Activated CD4-positive, alpha-beta memory T cell treated with anti-CD3 and anti-CD28 coated beads, Interleukin-2, amount 10 ng/mL, durations not matched to agents 7 days and 5 days (primary cell): ENCODE measurements at places on chromosomes 4 and X. TPM values are rescaled to one million over a fixed set of nuclear protein-coding genes. Genes with fewer than 3 reads are reported as not detected.

The N4BP2 gene
- total RNA-seq = 22.5 TPM

The SLC10A6 gene
- total RNA-seq = not detected

- no peak for DNase-seq
Observed at GRCh38 chr4:148434075-148434773, 8.0 kb downstream of the NR3C2 start.

DNA sequence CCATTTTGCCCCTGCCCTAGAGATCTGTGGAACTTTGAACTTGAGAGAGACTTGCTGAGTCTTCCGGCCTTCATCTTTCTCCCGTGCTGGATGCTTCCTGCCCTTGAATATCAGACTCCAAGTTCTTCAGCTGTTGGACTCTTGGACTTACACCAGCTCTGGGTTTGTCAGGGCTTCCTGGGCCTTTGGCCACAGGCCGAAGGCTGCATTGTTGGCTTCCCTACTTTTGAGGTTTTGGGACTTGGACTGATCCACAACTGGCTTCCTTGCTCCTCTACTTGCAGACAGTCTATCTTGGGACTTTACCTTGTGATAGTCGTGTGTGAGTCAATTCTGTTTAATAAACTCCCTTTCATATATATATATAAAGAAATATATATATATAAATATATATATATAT, 1071.0 kb downstream of the ADGRL3 start:
- no peak for DNase-seq

- no peak for DNase-seq
Observed at GRCh38 chr4:157127571-157127970, 51.6 kb downstream of the GLRB start.

DNA sequence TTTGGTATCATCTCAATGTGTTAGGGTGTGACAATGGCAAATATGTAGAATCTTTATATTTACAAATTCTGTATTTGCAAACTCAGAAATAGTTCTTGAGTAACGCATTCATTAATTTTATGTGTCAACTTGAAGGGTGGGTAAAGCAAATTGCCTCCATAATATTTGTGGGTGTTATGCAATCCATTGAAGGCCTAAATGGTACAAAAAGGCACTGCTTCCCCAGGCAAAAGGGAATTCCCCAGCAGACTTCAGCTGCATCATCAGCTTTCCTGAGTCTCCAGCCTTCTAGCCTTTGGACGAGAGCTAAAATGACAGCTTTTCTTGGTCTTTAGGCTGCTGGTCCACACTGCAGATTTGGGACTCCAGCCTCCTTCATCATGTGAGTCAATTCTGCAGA, 292.2 kb upstream of the PCDH7 start:
- DNase-seq = no peak

GRCh38 chr4:180542445-180543100, 1700.6 kb upstream of the TENM3 start:
- DNase-seq = no peak

DNA sequence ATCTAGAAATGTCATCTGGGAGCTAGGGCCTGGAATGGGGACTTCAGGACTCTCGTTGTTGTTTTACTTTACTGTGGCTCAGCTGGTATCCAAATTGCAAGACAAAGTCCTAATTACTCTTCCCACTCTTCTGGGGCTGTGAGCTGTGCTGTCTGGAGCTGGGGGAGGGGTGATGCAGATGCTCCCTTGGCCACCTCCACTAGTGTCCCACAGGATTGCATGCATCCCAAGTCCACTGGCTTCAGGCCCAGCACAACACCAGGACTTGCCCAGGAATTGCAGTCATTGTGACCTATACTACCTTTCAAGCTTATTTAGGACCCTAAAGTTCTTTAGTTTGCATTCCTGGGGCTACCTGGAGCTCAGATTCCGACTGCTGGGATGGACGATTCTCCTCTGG, 366.1 kb upstream of the FAM47C start:
- DNase-seq = no peak
